ENCODE measurements at places on chromosomes 16 and 17. TPM values are rescaled to one million over a fixed set of nuclear protein-coding genes. Genes with fewer than 3 reads are reported as not detected.

Gene KRTAP4-9
- not detected for total RNA-seq

Gene BCL6B
- 0.13 TPM for total RNA-seq

Gene DNAAF1
- total RNA-seq = 0.11 TPM

Gene TEKT1
- total RNA-seq = not detected

Gene PPY
- total RNA-seq = not detected

Gene CPNE7
- total RNA-seq = 0.22 TPM

Gene SHISA6
- not detected for total RNA-seq

Gene VAC14
- total RNA-seq = 29.4 TPM

Gene MPO
- 0.26 TPM for total RNA-seq

Gene TNFRSF17
- total RNA-seq = not detected

Gene SAMD14
- total RNA-seq = 0.86 TPM

Gene CIBAR2
- total RNA-seq = not detected

Gene G6PC1
- total RNA-seq = not detected

Gene GNAO1
- not detected for total RNA-seq

Gene CHST5
- 0.13 TPM for total RNA-seq

Gene TEKT5
- total RNA-seq = 0.22 TPM

Gene PPP1R27
- total RNA-seq = not detected

Gene HAP1
- total RNA-seq = 0.11 TPM

Gene WDR45B
- 73.0 TPM for total RNA-seq

Gene FHOD1
- total RNA-seq = 9.0 TPM

Gene TBC1D3
- not detected for total RNA-seq

Gene SUZ12
- 31.1 TPM for total RNA-seq

Gene KCNJ18
- total RNA-seq = not detected

Gene SLC2A4
- 0.11 TPM for total RNA-seq

Gene ADAM11
- total RNA-seq = under 0.01 TPM

Gene HEATR9
- not detected for total RNA-seq

Gene NPIPB2
- total RNA-seq = 2.5 TPM

Gene TPSD1
- total RNA-seq = not detected

Gene ABHD15
- 9.0 TPM for total RNA-seq

Gene GGT6
- not detected for total RNA-seq

Gene UMOD
- total RNA-seq = not detected

Gene CASKIN2
- total RNA-seq = 9.6 TPM

Gene CRYBA1
- not detected for total RNA-seq

Gene HOXB2
- 0.97 TPM for total RNA-seq

Gene IKZF3
- not detected for total RNA-seq

Gene SAP30BP
- 58.1 TPM for total RNA-seq

Gene ABCA10
- total RNA-seq = 2.9 TPM

Gene CAPN15
- total RNA-seq = 24.6 TPM

Gene OR2C1
- total RNA-seq = 0.11 TPM

Gene TMEM92
- under 0.01 TPM for total RNA-seq

Gene TMEM231
- total RNA-seq = 13.7 TPM

Gene CDRT15L2
- not detected for total RNA-seq

Gene C17orf67
- 0.76 TPM for total RNA-seq

Gene TBC1D3L
- 4.6 TPM for total RNA-seq

Gene PIRT
- not detected for total RNA-seq

Gene ABAT
- total RNA-seq = 9.1 TPM

Gene KDM6B
- total RNA-seq = 3.1 TPM

Gene CRYM
- total RNA-seq = 0.39 TPM

Gene SOX15
- total RNA-seq = 0.11 TPM

Gene SULT1A4
- total RNA-seq = 4.6 TPM

Gene PITPNM3
- 7.1 TPM for total RNA-seq

Gene CACNG3
- total RNA-seq = not detected

Gene UNC45B
- total RNA-seq = not detected

Gene EFNB3
- total RNA-seq = 0.54 TPM

Gene HOXB8
- not detected for total RNA-seq

Gene RND2
- 0.78 TPM for total RNA-seq

All from articular chondrocyte of knee joint (primary cell).